ENCODE measurements at places on chromosomes 13 and 19.
A peak's percentile ranks its signal among the peaks of the same experiment; 100 is the strongest.

DNA sequence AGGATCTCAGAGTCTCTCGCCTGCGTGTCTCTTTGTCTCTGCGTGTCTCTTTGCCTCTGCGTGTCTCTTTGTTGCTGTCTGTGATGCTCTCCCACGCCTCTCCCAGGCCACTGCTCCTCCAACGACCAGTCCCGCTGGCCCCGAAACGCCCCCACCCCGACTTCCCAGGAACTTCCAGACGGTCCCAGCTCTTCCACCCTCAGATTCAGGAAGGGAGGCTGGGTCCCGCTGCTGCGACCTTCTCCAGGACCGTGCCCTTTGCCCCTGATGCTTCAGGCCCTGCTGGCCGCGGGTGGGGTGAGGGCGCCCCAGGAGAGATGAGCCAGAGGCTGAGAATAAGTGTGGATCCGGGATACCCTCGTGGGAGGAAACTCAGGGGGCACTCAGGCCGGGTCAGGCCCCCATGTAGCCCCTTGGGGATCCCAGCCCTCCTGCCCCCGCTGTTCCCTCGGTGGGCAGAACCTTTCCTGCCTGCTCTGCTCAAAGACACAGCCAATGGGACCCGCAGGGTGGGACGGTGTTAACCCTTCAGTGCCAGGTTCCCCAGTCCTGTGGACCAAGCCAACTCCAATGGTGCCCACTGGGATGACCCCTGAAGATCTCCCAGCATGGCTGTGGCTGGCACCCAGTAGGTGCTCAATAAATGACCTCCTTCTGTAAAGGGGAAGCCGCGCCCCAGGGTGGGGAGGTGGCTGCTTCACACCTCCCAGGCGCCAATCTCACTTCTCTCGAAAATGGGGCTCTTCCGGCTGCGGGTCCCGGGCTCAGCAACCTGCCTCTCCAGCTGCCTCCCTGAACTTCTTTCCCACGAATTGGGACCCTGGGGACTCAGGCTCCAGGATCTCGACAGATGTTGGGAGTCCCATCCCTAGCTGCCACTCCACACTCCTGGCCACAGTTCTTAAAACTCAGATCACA lies 1.5 kb upstream of the S1PR5 start:
- DNase-seq: no peak

- DNase-seq: no peak
Observed at GRCh38 chr19:40603071-40603388, 1.9 kb downstream of the LTBP4 start.

GRCh38 chr19:10780368-10780767 lies 55.6 kb downstream of the TMED1 start:
- DNase-seq: no peak

- no peak for DNase-seq
Observed at GRCh38 chr19:2057484-2058469, 6.7 kb upstream of the MKNK2 start.

- no peak for DNase-seq
Observed at GRCh38 chr13:25406377-25406776, 34.6 kb downstream of the ATP8A2 start.

DNA sequence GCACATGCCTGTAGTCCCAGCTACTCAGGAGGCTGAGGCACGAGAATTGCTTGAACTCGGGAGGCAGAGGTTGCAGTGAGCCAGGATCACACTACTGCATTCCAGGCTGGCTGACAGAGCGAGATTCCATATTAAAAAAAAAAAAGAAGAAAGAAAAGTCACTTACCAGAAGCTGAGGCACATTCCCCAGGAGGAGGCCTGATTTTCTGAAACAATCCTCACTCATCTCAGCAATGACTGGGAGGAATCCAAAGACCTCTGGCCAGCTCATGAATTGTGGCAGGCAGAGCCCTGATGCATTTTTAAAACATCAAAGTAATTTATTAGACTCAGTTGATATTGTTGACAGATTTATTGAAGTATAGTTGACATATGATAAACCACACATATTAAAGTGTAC lies 206.3 kb downstream of the FOXO1 start:
- no peak for DNase-seq

GRCh38 chr13:76043874-76044273 lies 407.7 kb downstream of the LMO7 start:
- no peak for DNase-seq

DNA sequence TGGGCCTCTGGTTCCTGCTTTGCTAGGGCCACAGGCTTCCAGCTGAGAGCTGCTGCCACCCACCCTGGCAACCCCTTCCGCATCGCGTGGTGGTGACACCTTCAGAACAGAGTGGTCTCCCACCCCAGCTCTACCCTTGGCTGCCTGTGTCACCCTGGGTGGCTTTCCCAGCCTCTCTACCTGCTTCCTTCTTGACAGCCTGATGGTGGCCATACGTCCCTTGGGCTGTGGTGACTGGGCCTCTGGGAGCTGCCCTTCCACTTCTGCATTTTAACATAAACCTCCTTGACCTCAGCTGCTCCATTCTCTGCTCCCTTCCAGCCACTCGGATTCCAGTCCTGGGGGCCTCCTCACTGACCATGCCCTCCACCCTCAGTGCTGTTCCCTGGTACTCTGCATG lies 17.0 kb downstream of the PAK4 start:
- DNase-seq: no peak

- peak; percentile 21 for DNase-seq
Observed at GRCh38 chr13:50594276-50595051, 249.0 kb downstream of the DLEU7 start.

- no peak for DNase-seq
Observed at GRCh38 chr13:37806666-37807065, 62.9 kb downstream of the TRPC4 start.

- DNase-seq: no peak
Observed at GRCh38 chr19:36460046-36460445, 29.3 kb downstream of the ZNF566 start.

DNA sequence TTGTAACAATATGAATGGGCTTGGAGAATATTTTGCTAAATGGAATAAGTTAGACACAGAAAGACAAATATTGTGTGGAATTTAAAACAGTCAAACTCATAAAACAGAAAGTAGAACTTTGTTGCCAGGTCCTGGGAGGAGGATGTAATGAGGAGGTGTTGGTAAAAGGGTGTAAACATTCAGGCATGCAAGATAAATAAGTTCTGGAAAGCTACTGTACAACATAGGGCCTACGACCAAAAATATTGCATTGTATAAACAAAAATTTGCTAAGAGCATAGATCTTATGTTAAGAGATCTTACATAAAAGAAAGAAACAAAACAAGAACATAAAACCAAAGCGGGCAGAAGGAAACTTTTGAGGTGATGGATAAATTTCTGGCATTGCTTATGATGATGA lies 1907.8 kb upstream of the PCDH20 start:
- DNase-seq: no peak

DNA sequence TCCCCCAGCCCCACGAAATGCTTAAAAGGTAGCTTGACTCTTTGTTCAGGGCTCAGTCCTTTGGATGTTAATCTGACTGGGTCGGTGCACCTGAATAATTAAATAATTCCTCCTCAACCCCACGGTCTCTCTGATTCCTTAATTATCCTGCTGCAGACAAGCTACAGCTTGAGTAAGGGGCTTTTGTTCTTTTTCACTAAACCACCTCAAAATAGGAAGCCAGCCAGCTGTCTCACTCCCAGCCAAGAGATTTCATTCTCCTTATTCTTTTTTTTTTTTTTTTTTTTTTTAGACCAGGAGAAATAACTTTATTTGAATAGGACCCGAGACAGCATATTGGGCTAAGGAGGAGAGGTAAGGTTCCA lies 7.9 kb upstream of the FCGBP start:
- DNase-seq: no peak

GRCh38 chr13:99339230-99339721 lies 32.1 kb upstream of the GPR183 start:
- DNase-seq: no peak

GRCh38 chr19:16175954-16176353 lies 2.6 kb upstream of the CIB3 start:
- no peak for DNase-seq

DNA sequence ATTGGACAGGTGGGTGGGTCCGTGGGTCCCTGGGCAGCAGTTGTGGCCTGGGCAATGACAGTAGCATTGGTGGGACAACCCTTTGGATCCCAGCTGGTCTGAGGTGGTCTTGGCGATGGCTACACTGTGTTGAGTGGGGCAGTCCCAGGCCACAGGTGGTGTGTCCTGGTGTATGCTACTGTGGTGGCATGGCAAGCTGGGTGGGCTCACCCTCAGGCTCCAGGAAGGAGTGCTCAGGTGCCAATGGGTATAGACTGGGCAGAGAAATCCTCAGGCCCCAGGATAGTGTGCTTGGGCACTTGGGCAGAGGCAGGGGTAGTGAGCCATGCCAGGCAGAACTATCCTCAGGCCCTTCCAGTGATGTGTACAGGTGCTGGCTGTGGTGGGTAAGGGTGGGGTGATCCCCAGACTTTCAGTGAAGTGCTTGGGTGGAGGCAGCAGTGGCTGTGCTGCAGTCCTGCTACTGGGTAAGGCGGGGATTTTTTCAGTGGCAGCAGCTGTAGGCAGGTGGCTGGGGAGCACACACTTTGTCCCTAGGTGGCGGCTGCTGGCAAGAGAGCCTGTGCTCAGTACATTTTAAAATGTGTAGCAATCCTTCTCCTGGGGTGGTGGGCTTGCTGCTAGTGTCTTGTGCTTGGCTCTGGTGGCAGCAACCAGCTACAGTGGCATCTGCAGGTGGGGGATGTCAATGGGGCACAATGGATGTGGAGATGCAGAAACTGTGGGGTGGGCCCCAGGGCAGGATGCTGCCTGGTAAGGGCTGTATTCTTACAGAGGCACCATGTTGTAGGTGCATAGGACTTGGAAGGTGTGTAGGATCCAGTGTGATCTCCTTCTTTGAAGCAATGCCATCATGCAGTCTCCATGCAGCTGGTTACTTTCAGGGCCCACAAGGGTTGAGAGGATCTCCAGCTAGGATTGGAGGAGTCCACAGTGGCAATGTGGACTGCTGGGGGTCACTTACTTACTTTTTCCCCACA lies 64.9 kb downstream of the DNAJC3 start:
- DNase-seq: no peak

GRCh38 chr13:84654654-84655275 lies 772.5 kb upstream of the SLITRK1 start:
- DNase-seq: no peak

DNA sequence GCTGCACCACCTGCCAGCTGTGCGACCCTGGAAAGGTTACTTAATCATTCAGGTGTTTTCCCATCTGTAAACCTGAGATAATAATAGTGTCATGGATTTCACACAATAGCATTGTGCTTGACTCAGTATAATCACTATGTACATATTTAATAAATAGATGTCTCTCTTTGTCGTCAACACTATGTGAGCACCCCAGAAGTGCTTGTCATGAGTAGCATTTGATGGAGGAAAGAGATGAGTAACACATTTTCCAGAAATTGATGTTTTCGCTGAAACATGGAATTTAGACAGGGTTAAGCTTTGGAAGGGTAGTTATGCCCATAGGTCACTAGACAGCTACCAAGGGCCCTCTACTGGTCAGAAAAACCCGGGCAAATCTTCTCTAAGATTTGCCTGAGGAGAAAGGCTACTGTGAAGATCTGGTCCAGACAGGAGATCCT lies 9.5 kb upstream of the MBNL2 start:
- DNase-seq: no peak

GRCh38 chr19:14728595-14728994 lies 38.7 kb downstream of the ZNF333 start:
- DNase-seq: no peak

DNA sequence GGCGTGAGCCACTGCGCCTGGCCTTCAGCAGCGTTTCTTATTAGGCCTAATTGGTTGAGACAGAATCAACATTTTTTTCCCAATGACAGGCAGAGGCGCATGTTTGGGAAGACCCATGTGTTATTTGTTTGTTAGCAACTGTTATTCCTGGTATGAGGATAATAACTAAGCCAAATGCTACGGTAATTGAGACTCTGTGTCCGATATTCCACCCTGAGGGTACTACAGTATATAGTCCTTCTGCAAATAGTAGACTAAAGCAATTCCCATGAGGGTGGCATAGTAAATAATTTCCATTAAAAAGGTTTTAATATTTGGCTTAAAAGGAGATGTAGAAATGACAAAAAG lies 18.4 kb upstream of the CCL25 start:
- no peak for DNase-seq

DNA sequence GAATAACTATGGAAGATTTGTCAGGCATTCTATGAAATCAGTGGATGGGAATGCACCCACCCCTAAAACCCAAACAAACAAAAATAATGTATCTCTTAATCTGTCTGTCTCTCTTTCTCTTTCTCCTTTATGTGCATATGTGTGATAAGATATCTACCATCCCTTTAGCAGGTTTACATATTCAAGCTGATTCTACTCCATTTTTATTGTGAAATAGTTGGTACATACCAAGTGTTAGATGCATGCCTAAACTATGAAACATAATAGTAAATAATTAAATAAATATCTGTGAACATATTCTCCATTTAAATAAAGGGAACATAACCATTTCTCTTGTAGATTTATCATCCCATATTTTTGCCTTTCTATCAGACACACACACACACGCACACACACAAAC lies 121.8 kb upstream of the PCDH9 start:
- DNase-seq: no peak

DNA sequence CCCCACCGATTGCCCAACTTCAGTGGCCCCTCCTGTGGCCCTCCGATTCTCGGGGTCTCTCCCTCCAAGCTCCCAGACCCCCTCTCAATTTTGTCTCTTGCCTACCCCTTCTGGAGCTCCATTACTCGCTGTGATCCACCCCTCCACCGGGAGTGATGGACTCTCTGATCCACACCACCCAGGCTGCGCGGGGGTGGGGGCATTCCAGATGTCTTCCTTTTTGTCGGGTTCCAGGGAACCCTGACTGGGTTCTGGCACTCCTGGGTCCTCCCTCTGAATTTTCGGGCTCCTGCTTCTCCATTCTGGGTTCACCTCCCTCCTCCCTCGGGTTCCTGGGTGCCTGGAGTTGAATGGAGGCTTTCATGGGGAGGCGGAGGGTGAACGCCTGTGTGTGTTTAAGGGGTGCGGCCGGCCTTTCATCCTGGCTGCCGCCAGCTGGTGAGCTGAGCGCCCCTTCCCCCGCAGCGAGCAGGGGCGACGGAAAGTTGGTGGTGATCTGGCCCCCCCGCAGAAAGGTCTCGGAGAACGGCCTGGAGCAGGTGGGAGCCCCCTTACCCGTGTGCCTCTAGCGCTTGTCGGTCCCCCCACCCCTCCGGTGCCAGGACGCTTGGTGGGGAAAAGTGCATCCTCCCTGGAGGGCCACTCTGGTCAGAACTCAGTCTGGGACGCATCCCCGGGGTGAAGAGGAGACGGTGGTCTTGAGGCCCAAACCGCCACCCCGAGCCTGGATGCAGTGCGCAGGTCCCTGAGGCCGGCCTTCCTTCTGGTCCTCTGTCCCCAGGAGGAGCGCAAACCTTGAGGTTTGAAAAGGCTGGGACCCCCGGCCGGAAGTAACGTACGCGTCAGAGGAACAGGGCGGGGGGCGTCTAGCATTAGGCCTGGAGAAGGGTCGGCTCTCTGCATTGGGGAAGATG lies 1.6 kb downstream of the MISP3 start:
- DNase-seq: peak; percentile 66

DNA sequence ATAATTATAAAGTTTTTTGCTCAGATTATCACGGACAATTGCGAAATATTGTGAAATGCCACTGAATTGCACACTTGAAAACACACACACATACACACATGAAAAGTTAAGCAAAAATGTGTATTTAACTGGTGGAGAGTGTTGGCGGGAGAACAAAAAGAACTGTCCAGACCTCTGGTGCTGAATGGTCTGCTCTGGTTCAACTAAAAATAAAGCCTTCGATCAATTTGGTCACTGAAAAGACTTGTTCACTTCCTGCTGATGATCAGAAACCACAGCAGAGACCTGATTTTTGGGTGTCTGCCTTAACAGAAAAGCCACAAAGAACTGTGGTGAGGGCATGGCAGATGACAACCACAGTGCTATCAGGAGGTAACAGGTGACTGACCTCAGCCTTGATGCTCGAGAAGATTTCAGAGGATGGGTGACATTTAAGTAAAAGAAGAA lies 4.0 kb upstream of the IGFL1 start:
- no peak for DNase-seq

- no peak for DNase-seq
Observed at GRCh38 chr19:49613374-49613773, 22.4 kb downstream of the PRR12 start.
